Astrocyte (in vitro differentiated cells and primary cell): ENCODE measurements at places on chromosomes 1 and 21. TPM values are rescaled to one million over a fixed set of nuclear protein-coding genes. Genes with fewer than 3 reads are reported as not detected.
A peak's percentile ranks its signal among the peaks of the same experiment; 100 is the strongest.

DNA sequence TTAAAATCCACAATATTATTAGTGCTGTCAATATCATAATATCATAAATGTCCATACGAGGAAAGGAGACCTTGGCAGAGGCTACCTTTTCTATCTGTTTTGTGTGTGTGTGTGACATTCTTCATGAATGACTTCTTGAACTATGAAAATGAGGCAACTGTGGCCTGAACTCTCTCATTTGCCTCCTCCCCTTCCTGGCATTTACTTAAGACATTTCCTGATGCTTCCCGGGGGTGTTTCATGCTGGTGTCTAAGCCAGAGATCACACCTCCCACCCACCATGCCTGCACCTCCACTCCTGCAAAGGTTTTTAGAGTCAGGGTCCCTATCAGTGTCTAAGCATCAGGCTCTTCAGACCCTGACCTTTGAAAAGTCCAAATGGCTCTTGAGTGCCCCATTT is 420.9 kb downstream of the KIF26B start:
- no peak for DNase-seq

GRCh38 chr1:59350521-59350920 is 53.6 kb downstream of the FGGY start:
- no peak for DNase-seq

VCAM1 gene
- total RNA-seq, result 3.2 and 4.6 TPM in 2 replicates

GRCh38 chr1:63723602-63724001 is 50.2 kb upstream of the ROR1 start:
- no peak for DNase-seq

DNA sequence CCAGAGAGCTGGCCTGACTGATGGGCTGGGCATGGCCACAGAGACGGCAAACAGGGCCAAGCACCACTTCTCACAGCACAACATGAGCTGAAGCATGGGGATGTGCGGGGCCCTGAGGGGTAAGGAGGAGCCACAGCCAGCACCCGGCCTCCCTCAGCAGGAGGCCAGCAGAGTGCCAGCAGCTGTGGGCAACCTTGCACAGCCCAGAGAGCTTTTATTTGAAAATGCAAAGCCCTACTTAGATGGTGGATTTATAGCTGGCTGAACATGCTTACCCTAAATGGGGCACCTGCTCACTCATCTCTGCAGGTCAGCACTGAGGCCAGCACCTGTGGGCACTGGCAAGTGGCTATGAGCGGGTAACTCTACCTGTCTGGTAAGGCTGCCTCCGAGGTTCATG is 44.1 kb downstream of the SLC66A1 start:
- no peak for DNase-seq

- DNase-seq, result no peak
Observed at GRCh38 chr21:36188081-36188681, 31.6 kb downstream of the DOP1B start.

DNA sequence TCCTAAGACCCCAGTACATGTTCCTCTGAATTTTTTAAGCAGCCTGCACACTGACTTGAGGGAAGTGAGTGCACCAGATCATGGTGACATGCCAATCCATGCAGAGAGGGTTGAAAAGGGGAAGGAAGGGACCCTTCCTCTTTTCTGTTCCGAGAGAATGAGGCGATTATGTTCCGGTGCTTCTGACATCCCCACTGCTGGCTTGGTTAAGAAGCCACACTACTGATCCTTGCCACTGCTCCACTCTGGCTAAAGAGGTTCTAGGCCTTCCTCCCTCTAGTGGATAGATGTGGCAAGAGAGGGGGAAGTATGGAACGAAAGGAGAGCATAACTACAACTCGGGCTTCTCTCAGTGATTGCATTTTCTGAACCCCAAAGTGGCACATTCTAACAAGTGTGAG is 1.8 kb upstream of the CYB5R1 start:
- peak; percentile 40 for DNase-seq

DNA sequence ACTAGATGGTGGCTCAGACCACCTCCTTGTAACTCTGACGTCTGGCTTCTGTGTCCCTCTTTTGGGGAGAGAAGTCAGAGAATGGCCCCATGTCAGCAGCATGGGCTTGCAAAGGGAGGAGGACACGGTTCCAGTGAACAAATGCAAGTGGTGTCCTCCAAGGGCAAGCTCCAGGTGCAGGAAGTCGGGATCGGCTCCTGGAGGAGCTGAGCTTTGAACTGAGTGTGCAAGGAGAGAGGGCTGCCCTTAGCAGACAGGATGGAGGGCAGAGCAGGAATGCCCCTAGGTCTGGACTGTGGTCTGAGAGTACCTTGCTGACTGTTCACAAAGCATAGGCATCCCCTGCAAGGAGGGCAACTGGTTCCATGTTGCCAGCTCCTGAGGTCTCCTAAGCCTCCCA is 17.3 kb downstream of the PKP1 start:
- DNase-seq, result no peak

GRCh38 chr1:12448746-12449177 is 169.2 kb downstream of the DHRS3 start:
- DNase-seq, result peak; percentile 69

GLRX2 gene
- total RNA-seq, result 37.0 and 37.1 TPM in 2 replicates

DNA sequence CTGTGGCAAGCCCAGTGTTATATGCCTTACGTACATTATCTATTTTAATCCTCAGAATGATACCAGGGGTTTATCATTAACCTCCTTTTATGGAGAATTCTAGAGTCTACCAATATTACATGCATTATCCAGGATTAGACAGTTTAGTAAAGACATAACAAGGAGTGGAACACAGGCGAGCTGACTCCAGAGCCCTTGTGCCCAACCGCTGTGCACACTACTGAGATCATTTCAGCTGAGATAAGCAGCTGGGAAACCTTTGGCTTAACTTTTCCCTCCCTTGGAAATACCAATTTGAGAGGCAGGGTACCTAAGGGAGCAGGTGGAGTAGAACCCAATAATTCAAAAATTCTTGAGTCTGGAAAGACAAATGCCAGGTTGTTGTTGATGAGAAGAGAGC is 59.8 kb upstream of the ATP1B1 start:
- no peak for DNase-seq

DNA sequence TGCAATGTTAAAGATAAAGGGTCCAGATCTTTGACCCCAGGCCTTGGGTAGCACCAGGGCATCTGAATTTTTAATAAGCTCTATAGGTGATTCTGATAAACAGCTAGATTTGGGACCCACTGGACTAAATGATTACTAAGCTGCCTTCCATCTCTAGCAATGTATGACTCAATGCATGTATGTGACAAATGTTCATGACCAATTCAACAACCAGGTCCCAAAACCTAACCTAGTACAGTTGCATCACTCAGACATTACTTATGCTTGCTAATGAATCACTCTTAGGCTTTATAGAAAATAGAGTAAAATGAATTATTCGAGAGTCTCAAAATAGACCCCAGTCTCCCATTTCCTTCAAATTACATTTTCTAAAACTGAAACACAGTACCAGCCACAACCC is 35.5 kb downstream of the RCAN1 start:
- peak; percentile 62 for DNase-seq

SMIM11 gene
- total RNA-seq, result 1.6 and 6.2 TPM in 2 replicates

DNA sequence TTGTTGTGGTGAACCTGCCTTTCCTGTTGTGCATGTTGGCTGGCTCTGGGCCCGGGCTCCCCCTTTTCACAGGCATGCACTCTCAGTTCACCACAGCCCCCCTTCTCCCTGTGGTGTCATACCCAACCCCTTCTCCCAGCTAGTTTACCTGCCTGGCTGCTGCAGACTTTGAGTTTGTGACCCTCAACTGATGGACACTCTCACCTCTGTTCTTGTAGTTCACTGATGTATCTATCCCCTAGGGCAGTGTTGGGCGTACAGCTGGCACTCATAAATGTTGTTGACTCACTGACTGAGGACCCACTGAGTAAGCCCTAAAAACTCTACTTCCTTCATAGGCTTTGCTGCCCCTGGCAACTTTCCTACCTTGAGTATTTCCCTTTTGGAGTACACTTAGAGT is 54.9 kb downstream of the WDR64 start:
- peak; percentile 39 for DNase-seq

DNA sequence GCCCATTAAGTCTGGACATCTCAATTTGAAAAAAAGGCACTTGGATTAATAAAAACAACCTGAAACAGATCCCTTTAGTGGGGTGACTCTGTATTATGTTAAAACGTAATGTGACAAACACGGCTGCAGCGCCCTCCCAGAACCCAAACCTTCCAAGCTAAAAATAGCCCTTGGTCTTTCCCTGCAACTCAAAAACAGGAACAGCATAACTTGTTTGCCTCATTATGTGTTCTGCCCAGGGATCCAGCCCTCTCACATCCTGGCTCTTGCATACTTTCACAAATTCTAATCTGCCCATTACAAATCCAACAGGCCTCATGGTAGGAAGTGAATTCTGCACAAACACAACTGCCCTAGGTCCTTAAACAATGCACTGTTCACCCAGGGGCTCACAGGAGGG is 94.7 kb upstream of the GADD45A start:
- DNase-seq, result peak; percentile 18

GRCh38 chr1:199123615-199124014 is 484.8 kb downstream of the PTPRC start:
- peak; percentile 91 for DNase-seq

DNAH14 gene
- 20.2 and 21.2 TPM in 2 replicates for total RNA-seq

SLAMF6 gene
- not detected in 2 replicates for total RNA-seq

SUMO3 gene
- 72.7 and 83.5 TPM in 2 replicates for total RNA-seq

- DNase-seq, result peak; percentile 79
Observed at GRCh38 chr1:78275456-78275855, 215.3 kb upstream of the PTGFR start.

CD1D gene
- 0.18 TPM in 1 of 2 replicates, not detected in the other for total RNA-seq

DNA sequence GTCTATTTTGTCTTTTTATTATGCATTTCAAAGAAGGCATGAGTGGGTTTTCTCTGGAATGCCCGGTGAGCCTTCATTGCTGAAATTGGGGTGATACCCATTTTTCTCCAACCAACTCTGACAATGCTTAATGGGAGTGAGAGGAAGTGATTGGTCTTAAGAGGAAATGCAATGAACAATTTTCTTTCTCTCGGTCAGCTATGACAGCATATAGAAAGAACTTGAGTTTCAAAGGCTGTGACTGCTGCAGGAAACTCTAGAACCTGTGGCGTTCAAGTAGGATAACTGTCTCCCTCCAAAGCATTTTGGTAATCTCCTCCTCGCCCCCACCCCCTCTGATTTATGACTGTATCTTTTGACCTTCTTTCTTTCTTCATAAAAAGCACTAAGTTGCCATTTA is 155.9 kb downstream of the LYPLAL1 start:
- peak; percentile 89 for DNase-seq

SPATA17 gene
- 1.3 and 1.6 TPM in 2 replicates for total RNA-seq

APH1A gene
- 99.9 and 100 TPM in 2 replicates for total RNA-seq

GRCh38 chr1:5878971-5879370 is 113.3 kb downstream of the NPHP4 start:
- no peak for DNase-seq

GRCh38 chr1:229430761-229431283 is 3.1 kb downstream of the ACTA1 start:
- peak; percentile 18 for DNase-seq

DNA sequence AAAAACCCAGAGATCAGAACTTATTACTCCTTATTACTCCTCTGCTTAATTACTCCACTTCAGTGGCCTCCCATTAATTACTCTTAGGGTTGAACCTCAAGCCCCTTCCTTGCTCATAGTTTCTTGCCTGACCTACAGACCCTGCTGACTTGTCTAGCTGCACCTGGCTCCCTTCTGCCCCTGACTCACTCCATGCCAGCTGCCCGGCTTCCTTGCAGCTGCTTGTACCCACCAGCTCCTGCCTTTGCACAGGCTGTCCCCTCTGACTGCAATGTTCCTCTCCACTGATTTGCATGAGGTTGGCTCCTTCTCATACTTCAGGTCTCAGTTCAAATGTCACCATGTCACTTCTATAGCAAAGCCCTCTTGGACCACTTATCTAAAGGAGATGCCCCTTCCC is 1.9 kb upstream of the PTPRU start:
- DNase-seq, result no peak

MYOC gene
- not detected in 2 replicates for total RNA-seq

PDC gene
- not detected in 2 replicates for total RNA-seq

DNA sequence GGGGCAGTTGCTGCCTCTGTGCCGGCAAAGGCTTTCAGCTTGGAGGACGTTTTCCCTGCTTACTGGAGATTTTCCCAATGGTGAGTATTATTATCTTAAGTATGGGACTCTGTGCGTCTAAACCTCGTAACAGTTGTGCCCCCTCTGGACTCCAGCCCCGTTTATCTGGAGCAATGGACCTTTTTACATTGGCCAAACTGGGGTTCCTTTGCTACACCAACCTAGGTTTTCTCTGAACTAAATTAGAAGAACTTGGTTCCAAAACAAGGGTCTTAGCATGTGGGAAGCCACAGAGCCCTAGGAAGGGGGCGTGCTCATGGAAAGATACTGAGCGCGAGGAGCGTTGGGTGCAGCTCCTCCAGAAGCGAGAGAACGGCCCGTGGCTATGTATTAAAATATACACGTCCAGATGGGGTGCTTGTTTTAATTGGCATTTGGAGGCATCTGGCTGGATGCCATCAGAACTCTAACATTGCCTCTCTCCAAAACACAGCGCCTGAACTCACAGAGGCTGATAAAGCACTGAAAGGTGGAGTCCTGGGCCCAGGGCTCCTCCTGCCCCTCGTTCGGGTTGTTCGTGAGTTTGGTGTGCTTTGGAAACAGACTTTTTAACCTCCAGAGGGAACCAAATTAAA is 28.4 kb downstream of the POFUT2 start:
- DNase-seq, result no peak

- no peak for DNase-seq
Observed at GRCh38 chr1:169726851-169727250, 7.0 kb downstream of the SELE start.

GRCh38 chr1:14495996-14496395 is 102.5 kb upstream of the KAZN start:
- no peak for DNase-seq

FAM110D gene
- total RNA-seq, result 0.70 and 0.77 TPM in 2 replicates

WDTC1 gene
- total RNA-seq, result 18.2 and 19.7 TPM in 2 replicates

DNA sequence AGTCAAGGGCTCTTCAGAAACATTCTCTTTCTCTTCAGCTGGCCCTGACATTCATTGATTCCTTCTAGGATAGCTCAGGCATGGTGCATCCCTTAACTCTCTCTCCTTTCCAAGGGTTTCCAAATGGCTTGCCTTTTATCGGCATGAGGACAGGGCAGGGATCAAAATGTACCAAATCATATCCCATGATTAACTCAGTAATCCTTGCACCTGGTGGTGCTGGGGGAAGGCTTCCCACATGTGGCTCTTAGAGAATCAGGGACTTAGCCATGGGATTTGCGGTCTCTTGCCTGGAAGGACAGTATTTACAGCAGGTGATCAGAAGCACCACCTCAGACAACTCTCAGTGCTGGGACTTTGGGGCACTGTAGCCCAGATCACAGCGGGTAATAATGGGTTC is 46.2 kb upstream of the EDEM3 start:
- no peak for DNase-seq
